Cerebellar cortex (tissue), 1 donor: ENCODE measurements at places on chromosomes 12 and 14.

GRCh38 chr14:77203611-77204458, 22.2 kb downstream of the TMEM63C start:
- no peak for DNase-seq

- DNase-seq: peak; percentile 79
Observed at GRCh38 chr12:92696216-92696615, 6.6 kb upstream of the PLEKHG7 start.

- no peak for DNase-seq
Observed at GRCh38 chr14:33081259-33081658, 142.6 kb downstream of the NPAS3 start.

GRCh38 chr12:101823891-101824290, 6.9 kb downstream of the GNPTAB start:
- DNase-seq: peak; percentile 50

- peak; percentile 96 for DNase-seq
Observed at GRCh38 chr14:24215495-24216344, at the start of gene MDP1. Gene MDP1, minus strand, starts transcription at chr14:24216066. Its CDS starts 111 bp downstream, at chr14:24215955.

- DNase-seq: no peak
Observed at GRCh38 chr14:65255029-65255545, 152.8 kb upstream of the MAX start.

DNA sequence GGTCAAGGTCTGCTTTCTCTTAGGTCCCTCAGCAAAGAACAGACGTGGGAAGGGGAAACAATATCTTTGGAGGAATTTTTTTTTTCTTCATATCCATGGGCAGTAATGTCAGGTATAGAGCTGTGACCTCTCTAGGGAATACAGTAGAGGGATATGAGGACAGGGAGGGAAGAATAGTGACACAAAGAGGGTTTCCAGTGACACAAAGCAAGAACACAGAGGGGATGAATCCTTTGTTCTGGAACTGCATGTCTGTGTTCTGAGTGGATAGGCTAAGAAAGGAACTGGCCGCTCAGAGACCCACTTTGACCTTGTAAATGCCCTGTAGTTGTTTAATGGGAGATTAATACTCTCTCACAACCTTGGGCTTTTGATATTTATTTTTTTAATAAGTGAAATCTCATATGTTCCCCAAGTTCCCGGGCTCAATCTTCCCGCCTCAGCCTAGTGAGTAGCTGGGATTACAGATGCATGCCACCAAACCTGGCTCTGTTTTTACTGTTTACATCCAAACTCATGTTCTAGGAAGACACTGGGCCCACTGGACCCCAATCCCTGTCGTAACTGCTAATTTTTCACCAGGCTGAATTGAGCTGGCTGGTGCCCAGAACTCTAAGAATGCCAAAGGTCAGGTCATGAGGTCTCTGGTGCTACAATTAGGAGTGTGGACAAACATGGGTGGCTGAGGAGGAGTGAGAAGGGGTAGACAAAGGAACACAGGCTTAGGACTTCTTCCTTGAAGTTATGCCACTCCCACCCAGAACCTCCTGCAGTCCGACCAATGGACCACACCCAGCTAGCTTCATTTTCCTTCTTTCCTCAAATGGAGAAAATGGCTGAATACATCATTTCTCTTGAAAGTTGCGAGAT, 9.1 kb upstream of the PLEKHH1 start:
- no peak for DNase-seq
